Nephron progenitor cell (in vitro differentiated cells): ENCODE measurements at places on chromosomes 2 and 18.

DNA sequence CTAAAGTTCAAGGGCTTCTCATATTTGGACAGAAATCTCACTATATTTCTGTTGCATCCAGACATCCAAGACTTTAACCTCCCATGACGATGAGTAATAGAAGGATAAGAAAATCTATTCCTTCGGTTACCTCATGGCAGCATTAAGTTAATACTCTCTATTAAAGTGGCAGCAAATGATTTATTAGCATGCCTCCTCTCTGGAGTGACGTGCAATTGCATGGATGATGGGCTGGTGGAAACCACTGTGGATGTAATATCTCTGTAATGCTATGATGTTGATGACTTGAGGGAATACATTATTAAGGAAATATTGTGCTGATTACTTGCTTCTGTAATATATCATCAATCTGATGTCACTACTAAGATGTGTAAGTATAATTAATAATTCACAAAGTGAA, 336.8 kb downstream of the DSEL start:
- no peaks in the 10 kb centered on the region for H3K27me3 ChIP-seq
- H3K4me3 ChIP-seq: no peak overlapping the region
- no peaks in the 10 kb centered on the region for H3K4me1 ChIP-seq
- no peak overlapping the region for H3K27ac ChIP-seq

DNA sequence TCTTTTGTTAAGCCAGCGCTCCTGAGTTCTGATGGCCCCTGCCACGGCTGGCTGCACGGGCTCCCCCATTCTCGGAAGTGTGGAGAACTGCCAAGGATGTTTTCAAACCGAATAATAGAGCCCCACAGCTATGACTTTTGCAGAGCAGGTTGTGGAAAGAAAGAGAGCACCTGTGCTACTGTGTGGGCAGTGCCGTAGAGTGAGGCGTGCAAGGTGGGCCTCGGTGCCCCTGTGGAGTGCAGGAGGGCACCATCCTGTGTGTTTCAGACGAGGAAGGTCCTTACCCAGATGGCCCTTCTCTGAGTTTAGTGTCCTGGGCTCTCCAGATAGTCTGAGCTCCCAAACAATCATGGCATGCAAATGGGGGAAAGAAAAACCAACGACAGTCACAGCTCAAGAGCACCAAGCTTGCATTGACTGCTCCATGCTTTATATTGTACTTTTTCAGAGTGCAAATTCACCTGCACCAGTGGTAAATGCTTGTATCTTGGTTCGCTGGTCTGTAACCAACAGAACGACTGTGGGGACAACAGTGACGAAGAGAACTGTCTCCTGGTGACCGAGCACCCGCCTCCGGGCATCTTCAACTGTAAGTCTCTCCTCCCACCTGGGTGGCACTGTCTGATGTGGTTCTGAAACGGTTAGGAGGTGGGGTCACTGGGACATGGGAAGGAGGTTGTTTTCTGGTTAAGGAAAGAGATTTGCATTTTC, 219.4 kb downstream of the LDLRAD4 start:
- no peak for DNase-seq
- H3K27ac ChIP-seq: peak overlapping the region; percentile 14
- H3K4me3 ChIP-seq: no peak overlapping the region
- H3K27me3 ChIP-seq: peaks cover 26% of the 10 kb centered on the region
- H3K36me3 ChIP-seq: no peaks in the 10 kb centered on the region
- H3K4me1 ChIP-seq: peaks cover 18% of the 10 kb centered on the region

- peaks cover 26% of the 10 kb centered on the region for H3K4me1 ChIP-seq
- no peak overlapping the region for H3K27ac ChIP-seq
- DNase-seq: no peak
- H3K27me3 ChIP-seq: peaks cover 23% of the 10 kb centered on the region
Observed at GRCh38 chr2:120832296-120833070, 96.8 kb downstream of the GLI2 start.

- H3K4me3 ChIP-seq: no peak overlapping the region
- peaks cover 95% of the 10 kb centered on the region for H3K4me1 ChIP-seq
- peaks cover 34% of the 10 kb centered on the region for H3K36me3 ChIP-seq
- no peak for DNase-seq
- peak overlapping the region; percentile 15 for H3K27ac ChIP-seq
- H3K27me3 ChIP-seq: no peaks in the 10 kb centered on the region
Observed at GRCh38 chr2:207149249-207150213, 16.2 kb downstream of the KLF7 start.

DNA sequence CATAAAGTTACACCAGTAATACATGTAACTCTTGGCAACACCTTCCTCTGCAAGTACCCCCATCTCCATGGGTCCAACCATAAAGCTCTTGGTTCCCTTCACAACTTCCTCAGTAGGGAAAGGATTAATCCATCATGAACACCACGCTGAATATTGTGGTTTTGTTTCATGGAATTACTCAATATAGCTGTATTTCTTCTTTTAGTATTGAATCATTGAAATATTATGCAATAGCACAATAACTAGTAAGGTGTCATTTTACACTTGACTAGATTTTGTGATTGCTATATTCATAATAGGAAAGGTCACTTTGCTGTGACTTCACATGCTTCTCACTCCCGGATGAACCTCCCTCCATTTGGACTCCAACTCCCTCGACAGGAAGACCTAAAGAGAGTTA, 29.7 kb upstream of the PID1 start:
- no peaks in the 10 kb centered on the region for H3K4me1 ChIP-seq
- no peaks in the 10 kb centered on the region for H3K36me3 ChIP-seq
- no peak overlapping the region for H3K27ac ChIP-seq
- no peak for DNase-seq
- no peak overlapping the region for H3K4me3 ChIP-seq

GRCh38 chr2:105875241-105875640, 130.5 kb downstream of the NCK2 start:
- peaks cover 54% of the 10 kb centered on the region for H3K36me3 ChIP-seq
- peaks cover 46% of the 10 kb centered on the region for H3K4me1 ChIP-seq
- no peak overlapping the region for H3K27ac ChIP-seq
- H3K4me3 ChIP-seq: no peak overlapping the region
- H3K27me3 ChIP-seq: no peaks in the 10 kb centered on the region
- no peak for DNase-seq

DNA sequence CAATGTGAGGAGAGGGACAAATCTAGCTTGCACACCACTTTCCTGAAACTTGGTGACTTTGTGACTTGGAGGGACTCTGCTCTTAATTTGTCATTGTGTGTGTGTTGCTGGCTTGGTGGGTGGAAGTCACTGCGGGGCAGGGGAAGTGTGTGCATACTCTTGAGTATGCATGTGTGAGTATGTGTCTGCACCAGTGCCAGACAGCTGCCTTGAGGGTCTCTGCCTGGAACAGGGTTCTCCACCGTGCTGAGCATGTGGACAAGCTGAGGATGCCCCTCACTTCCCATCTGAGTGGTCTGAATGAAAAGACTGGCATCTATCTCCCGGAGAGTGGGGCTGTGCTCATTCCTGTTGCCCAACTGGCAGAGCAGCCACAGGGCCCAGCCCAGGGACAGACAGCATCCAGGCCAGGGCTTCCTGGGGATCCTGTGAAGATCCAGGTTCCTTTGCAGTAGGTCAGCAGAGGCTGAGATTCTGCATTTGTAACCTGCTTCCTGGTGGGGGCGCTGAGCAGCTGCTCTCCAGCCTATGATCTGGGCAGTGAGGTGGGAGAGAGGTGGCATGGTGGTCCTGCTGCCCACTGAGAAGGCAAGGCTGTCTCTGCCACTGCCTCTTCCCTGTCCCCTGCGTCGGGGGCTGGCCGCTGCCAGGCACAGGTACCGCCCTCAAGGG, 138.9 kb upstream of the HAAO start:
- H3K4me3 ChIP-seq: peak overlapping the region; percentile 47
- H3K36me3 ChIP-seq: no peaks in the 10 kb centered on the region
- no peaks in the 10 kb centered on the region for H3K27me3 ChIP-seq
- DNase-seq: peak; percentile 40
